ENCODE measurements at places on chromosomes 4 and X.

- no peak for DNase-seq
Observed at GRCh38 chrX:153984351-153985178, 12.0 kb downstream of the TMEM187 start.

DNA sequence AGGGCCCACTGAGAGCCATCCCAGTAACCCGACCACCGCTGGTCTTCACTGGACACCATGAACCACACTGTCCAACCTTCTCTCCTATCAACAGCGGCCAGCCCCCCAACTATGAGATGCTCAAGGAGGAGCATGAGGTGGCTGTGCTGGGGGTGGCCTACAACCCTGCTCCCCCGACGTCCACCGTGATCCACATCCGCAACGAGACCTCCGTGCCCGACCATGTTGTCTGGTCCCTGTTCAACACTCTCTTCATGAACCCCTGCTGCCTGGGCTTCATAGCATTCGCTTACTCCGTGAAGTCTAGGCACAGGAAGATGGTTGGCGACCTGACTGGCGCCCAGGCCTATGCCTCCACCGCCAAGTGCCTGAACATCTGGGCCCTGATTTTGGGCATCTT, 423.8 kb upstream of the EPHA5 start:
- DNase-seq: no peak

- DNase-seq: no peak
Observed at GRCh38 chrX:141185366-141185765, 8.4 kb upstream of the LDOC1 start.

DNA sequence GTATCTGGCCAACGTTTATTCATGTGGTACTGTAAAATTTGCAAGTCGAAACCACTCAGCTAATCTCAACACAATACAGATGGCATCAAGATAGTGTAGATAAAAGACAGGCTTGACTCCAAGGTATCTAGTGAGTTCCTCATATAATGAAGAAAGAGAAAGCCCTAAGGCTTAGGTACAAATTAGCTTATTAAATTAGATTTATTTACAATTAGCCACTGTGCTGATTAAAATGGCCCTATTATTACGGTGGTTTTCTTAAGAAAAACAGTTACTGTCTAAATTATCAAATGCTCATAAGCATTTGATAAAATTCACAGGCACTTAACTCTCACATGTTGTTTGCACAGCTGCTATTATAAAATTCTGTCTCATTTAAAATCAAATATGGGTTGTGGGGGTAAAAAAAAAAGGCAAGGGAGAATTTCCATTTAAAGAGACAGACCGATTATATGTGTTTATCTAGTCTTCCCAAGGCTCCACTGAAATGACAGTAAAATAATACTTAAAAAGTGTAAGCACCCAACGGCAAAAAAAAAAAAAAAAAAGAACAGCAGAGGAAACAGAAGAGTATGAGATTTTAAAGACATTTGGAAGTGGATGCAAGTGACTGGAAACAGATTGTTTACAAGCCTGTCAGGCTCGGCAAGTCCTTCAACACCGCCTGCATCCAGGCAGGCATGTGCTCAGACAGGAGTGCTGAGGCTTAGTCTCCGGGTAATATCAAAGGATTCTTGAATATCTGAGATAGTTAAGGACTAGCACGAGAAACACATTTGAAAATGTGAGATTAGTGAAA, 55.1 kb downstream of the FAM13A start:
- DNase-seq: no peak

DNA sequence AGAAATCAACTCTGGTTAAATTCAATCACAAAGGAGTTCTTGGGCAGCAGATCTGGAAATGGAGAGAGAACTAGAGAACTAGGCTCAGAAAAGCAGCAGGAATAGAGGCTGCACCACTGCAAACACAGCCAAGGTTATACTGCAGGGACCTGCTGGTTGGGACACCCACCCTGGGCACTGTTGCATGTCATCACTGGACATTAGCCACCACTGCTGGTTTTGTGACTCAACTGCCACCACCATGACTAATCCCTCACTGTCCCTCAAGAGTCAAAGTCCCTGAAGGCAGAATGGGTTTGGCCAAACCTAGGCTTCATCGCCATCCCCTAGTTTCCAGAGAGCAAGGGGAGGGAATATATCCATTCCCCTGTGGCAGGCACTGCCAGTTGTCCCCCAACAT, 38.1 kb upstream of the IRAK1 start:
- no peak for DNase-seq

DNA sequence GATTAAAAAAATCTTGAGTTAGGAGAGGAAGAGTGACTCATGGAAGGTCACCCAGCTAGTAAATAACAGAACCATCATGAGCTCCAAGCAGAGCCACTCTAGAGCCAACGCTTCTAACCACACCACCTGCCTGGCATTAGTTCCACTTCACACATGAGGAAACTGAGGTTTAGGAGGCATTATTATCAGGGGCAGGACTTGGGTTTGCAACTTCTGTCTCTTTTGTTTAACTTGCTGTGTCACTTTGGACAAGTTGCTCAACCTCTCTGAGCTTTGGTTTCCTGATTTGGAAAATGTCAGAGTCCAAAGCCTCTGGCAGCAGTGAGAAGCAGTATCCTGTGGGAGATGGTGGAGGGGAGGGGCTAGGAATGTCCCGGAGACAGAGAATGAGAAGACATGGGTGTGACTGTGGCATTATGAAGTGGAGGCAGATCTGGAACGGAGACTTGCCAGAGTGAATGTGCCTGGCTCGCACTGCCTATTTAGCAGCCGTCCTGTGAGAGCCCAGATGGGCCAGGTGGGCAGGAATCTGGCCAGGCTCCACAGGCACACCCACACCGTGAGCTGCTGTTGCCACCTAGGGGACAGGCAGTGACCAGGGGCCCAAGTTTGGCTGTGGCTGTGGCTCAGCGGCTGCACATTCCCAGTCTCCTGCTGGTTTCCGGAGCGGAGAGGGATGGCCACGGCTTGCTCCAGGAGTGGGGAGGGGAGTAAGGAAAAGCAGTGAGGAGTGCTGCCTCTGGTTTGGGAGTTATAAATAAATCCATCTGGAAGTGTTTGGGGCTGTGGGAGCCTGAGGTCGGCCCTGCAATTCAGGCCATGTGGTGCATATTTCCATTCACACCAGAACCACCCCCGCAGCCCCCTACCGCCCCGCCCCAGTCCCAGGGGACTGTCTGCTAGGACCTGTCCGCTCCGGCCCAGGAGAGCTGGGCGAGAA, 93.4 kb downstream of the NHSL2 start:
- no peak for DNase-seq

DNA sequence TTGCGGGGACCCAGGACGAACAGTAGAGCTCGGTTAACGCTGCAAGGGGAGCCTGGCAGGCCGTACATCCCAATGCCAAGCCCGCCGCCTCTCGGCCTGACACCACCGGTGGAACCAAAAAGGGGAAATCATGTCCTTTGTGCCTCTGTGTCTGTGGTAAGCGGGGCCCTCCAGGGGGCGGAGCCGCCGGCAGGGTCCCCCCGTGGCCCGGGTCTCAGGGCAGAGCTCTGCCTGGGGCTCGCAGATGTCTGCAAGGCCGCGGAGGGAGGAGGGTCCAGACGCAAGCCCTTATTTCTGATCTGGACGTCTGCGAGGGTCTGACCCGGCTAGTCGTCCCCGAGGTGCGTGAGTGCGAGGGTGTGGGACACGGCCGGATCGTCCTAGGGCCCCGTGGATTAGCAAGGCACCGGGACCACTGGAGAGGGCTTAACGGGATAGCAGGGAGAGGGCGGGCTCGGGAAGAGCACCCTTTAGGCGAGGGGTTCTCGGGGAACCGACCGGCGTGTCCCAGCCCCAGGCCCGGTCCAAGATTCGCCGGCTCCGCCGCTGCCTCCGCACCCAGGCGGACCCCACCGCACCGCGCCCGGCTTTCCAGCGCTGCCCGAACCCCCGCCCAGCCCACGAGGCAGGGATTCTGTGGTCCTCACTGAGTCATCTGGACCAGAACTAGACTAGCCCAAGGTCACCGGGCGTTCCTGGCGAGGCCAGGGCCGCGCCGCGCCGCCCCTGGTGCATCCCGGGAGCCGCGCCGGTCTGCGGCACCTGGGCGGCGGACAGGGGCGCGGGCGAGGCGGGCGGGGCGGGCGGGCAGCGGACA, 863 bp upstream of the FAM193A start:
- no peak for DNase-seq

DNA sequence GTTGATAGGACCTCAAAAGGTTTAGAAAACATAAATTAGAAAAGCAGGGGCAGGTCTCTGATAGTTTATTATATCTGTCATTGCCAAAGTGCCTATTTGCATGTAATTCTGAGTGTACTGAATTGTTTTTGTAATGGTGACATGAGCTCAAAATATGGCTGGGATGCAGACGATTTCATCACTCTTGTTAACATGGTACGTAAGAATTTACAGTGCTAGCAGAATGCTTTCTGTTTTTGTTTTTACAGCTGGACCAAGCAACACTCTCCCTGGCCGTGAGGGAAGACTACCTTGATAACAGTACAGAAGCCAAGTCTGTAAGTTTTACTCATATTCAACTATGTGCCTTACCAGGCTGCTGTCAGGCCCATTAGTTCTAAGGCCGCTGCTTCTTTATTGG, 58.1 kb downstream of the PHEX start:
- DNase-seq: no peak

DNA sequence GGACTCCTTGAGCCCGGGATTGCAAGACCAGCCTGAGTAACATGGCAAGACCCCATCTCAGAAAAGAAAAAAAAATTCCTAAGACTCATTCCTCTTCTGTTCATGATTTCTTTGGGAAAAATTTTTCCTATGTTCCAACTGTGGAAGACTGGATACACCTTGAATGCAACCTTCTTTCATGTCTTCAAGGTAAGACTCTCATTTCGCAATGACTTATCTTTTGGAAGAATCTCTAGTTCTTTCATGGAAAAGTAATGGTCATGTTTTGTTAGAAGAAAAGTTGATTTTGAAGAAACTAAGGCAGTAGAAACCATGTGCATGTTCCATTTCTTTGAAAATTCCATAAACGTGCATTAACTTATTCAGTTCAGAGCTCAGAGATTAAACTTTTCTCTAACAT, 26.0 kb upstream of the BBS12 start:
- no peak for DNase-seq

DNA sequence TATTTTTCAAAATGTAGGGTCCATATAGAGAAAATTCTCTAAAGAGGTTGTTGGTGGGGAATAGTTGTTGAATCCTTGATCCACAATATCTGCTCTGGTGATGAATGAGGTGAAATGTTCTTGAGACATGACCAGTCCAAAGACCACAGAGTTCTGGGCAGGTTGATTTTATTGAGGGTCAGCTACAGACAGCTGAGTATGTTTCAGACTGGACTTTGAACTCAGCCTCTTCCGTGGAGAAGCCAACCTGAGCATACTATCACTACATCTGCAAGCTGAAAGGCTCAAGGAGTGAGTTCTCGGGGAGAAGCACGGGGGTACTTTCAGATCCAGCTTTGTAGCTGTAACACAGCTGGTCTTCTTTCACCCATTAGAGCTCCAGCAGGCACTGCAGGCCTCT, 168.4 kb upstream of the NPY2R start:
- DNase-seq: no peak

- DNase-seq: no peak
Observed at GRCh38 chrX:63128509-63128908, 222.6 kb downstream of the SPIN4 start.

DNA sequence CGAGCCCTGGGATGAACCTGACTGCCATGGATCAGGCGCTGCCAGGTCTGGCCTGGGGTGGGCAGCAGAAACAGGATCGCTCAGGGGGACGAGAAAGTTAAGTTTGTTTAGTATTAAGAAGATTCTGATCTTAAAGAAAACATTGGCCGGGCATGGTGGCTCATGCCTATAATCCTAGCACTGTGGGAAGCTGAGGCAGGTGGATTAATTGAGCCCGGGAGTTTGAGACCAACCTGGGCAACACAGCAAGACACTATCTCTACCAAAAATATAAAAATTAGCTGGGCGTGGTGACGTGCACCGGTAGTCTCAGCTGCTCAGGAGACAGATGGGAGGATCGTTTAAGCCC, 696 bp upstream of the FLNA start:
- DNase-seq: no peak

DNA sequence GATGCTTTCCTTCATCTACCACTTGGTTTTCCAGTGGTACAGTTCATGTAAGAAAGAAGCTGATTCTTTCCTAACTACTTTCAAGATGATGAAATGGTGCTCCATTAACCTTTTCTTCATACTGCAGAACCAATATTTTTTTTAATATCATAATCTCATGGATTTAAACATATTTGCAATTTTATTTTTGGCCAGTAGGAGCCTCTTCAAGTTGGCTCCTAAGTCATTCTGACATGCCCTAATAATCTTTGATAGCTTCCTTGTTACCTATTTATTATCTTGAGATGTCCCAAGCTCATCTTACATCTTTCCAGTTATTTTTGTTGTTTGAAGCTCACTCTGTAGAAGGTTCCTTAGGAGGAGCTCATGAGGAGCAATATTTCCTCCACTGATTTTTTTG, 170.2 kb downstream of the APBB2 start:
- DNase-seq: no peak

Data from RWPE1 (cell line).